Psoas muscle (tissue), 8 donors: ENCODE measurements at places on chromosomes 16 and 17. TPM values are rescaled to one million over a fixed set of nuclear protein-coding genes. Genes with fewer than 3 reads are reported as not detected.

DNA sequence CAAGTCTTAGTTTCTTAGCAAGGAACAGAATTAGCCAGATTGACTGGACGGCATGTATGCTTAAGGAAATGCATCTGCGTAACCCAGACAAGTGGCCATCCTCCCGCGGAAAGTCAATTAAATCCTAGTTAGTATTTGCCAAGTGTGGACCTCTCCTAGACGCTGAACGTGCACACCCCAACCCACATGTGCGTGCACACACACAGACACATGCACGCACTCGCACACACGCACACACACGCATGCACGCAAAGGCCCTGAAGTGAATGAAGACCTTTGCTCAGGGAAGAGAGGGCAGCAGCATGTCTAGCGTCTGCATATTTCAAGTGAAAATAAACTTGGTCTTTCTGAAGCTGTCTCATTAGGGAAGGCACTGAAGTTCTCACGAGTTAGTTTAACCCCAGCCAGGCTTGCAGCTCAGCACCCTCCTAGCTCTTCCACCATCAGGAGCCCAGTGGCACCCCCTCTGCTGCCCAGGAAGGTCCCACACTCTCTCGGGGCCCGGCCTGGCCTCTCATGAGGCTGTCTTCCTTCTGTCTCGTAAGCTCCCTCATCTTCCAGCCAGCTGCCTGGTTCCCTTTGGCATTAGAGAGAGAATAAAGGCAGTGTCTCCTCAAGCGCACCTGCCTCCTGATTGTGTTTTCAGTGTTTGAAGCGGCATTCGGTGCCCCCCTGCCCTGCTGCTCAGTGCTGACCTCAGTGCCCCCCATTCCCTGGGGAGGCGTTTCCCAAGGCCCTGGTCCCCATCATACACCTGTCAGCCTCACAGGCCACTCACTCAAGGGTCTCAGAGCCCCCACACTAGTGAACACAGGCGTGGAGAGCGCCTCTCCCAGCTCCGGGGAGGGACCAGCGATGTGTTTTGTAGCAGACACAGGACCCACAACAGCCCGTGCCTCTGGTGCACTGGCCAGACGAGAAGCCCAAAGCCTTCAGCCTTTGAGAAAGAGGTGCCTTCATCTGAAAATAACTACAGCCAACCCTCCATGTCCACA lies 52.2 kb upstream of the CHMP6 start:
- DNase-seq, result peak; percentile 39

DNA sequence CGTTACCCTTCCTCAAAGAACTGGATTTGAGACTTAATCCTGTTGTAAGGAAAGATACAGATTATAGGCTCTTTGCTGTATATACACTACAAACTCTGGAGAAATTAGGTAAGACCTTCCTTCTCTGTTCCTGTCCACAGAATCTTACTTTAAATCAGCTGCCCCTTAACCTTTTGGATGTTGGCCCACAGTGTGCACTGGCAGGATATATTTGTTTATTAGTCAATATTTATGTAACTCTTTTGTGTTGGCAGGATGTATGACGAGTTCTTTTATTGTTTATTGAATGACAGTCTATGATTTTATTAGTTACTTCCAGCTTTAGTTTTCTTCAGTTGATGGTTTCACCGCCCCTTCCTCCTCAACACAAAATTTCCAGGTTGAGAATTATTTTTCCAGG lies 19.7 kb downstream of the LRRC36 start:
- no peak for DNase-seq

DNA sequence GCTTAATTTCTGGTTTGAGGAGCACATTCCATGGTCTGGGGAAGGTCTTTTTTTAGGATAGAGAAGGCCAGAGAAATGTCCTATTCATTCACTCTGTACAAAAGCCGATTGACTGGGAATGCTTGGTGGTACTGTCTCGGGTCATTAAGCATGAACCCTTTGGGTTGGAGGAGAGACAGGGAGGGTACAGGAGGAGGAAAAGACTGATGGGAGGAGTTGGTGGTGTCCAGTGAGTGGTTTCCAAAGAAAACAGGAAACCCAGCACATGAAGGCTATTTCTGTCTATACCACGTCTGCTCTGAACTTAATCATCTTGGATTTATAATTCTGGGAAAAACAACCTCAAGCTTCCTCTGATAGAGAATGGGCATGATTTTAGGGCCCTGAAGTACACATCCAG lies 111.9 kb downstream of the XYLT1 start:
- DNase-seq, result no peak

GRCh38 chr17:57550016-57550415 lies 195.1 kb downstream of the CCDC182 start:
- no peak for DNase-seq

The SHISA9 gene
- 0.07 TPM for total RNA-seq
